ENCODE measurements at places on chromosomes 7 and 10.

DNA sequence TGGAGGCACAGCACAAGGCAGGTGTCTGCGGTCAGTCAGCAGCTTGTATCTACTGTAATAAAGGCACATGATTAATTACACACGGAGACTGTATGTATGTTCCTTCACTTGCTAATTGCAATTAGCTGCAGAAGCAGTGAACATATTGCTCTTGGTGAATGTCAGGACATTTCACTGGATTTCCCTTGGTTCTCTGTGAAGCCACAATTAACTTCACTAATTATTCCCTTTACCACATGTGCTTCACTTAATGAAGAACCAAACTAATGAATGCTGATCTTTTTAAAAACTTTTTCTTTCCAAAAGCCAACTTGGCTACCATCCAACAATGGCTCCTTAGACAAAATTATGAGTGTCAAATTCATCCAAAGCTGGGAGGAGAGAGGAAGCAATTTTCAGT lies 290.7 kb downstream of the ADRA2A start:
- no peak for DNase-seq

DNA sequence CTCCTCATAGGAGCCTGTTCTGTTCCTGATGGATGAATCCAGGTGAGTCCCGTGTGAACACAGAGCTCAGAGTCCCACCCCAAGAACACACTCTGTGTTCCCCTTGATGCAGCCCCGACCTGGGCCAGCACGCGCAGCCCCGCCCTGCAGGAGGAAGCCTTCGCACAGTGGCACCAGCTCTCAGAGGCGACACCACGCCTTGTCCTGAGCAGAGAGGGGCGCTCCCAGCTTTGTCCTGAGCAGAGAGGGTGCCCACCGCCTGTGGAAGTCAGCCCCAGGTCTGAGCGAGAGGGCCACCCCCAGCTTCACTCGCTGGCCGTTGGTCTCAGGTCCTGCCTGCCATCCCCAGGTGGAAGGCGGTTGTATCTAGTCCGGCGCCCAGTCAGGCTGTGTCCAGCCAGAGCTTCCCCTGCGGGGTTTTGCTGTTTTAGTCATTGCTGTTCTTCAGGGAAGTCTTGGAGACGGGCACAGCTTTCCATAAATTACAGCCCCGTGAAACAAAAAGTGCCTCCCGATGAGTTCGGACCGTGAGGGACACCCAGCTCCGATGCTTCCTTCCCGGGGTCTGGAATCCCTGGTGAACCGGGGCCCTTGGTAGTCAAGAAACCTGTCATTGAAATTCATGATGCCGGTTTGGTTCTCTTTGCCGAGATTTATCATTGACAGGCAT lies 43.6 kb downstream of the NKX6-2 start:
- DNase-seq: no peak

- DNase-seq: no peak
Observed at GRCh38 chr7:128887169-128888038, 23.1 kb downstream of the KCP start.

- no peak for DNase-seq
Observed at GRCh38 chr10:21195252-21195651, 298.1 kb upstream of the NEBL start.

GRCh38 chr7:158024351-158024715 lies 563.3 kb downstream of the PTPRN2 start:
- no peak for DNase-seq

- DNase-seq: no peak
Observed at GRCh38 chr10:15353471-15354017, 17.5 kb downstream of the FAM171A1 start.

Measured in stimulated activated CD4-positive, alpha-beta T cell treated with anti-CD3 and anti-CD28 coated beads, Interleukin-1b, Interleukin-23, amount 100 ng/mL, for 24 hours (primary cell).